ENCODE measurements at places on chromosomes 3 and 15.

GRCh38 chr15:61834076-61834697 lies 226.1 kb downstream of the VPS13C start:
- DNase-seq = peak; percentile 81

GRCh38 chr3:146142757-146143156 lies 18.2 kb downstream of the PLOD2 start:
- no peak for DNase-seq

DNA sequence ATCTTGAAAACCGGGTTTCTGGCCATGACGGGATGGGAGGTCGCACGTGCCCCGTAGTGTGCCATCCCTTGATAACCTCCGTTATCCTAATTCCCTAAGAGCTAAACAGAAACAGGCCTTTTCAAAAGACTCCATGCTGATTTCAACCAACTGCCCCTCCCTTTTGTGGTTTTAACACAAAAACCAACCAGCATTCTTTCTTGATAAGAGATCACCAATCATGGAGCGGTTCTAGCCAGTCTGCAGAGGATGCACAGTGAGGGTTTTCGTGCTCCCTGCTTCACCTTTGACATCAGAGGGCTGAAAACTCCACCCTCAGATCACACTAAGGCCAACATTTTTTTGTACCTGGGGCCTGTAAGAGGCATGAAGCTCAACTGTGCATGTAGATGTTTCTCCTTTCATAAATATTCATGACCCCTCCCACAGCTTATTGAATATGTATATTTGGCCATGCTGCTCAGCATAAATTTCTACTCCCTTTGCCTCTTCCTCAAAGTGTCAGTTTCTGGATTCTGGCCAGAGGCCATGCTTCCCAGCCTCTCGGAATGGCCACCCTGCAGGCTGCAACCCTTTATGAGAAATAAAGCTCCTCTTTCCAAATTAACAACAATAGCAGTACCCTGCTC lies 41.3 kb downstream of the FAM3D start:
- DNase-seq = no peak

DNA sequence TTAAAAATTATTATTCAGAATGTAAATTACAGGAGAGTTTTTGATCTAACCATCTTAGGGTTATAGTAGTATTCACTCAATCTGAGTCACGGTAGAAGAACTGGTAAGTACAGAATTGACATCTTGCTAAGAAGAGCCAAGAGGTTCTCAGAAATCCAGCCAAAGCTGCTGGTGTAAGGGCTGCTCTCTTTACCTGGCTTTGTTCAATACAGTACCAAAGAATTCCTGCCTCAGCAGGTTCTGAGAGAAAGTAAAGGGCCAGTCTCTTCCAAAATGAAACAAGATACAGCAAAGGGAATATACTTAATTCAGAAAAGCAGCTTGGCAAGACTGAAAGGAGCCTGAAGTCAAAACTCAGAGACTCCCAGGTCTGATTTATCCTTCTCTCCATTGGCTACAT lies 193.1 kb downstream of the TNIK start:
- DNase-seq = no peak

GRCh38 chr3:128550471-128551126 lies 57.6 kb upstream of the GATA2 start:
- DNase-seq = no peak

DNA sequence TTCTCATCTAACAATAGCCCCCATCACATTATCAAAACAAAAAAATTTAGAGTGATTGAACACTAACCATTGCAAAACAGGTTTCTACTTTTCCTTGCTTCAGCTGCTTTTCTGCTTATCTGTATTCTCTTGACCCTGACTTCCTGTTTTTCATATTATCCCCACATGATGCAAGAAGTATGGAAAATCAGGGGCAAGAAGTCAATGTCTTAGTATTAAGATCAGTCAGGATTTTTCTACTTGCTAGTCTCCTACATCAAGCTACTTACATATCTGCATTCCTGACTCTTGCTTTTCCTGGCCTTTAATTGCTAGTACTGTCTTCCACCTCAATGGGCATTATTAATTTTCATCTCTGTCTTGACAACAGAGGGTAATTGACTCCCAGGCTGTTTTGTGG lies 300.2 kb downstream of the OTOL1 start:
- DNase-seq = no peak

DNA sequence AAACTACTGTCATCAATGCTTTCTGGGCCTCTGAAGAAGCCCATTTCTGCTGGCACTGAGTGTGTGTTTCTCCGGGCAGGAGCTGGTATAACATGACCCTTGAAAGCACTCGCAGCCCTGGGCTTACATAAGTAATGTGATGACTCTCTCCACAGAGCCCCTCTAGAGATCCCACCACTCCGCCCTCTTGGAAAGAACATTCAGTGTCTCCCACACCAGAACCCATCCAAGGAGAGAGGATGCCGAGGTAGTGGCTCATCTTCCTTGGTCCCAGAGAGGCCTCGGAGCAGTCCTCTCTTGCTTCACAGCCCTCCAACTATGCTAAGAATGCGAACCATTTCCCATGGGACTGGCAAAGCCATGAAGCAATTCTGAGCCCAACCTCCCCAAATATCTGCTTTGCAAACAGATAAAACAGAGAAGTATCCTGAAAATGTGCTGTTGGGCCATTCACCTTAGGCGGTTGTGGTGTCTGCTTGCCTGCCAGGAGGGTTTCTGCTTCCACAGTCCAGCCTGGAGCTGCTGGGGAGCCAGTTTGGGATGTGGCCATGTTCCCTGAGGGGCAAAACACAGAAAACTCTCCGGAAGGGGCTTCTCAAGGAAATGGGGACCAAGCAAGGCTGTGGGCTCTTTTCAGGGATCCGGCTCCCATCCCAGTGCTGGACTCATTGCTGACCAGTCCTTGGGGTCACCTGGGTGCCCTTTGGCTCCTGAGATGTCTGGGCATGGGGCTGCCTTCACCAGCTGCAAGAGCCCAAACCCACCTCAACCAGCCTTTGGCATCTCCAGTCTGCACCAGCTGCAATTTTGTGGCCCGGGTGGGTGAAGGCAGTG lies 47.3 kb downstream of the AMOTL2 start:
- peak; percentile 51 for DNase-seq

DNA sequence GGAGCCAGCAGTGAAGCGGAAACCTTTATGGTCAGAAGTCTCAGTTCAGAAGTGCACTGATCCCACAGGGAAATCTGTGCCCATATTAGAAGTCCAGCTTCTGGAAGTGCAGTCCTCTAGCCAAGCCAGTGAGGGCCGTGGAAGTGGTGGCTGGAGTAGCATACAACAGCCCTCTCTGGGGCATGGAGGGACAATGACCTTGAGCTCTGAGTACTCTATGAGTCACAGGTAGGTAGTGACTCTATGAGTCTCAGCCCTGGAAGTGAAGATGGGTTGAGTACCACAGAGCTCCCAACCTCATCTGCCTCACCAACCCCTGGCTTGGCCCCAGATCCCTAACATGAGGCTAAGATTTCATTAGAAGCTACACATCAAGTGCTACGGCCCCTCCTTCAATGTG lies 205.9 kb upstream of the PPP2R3A start:
- no peak for DNase-seq

DNA sequence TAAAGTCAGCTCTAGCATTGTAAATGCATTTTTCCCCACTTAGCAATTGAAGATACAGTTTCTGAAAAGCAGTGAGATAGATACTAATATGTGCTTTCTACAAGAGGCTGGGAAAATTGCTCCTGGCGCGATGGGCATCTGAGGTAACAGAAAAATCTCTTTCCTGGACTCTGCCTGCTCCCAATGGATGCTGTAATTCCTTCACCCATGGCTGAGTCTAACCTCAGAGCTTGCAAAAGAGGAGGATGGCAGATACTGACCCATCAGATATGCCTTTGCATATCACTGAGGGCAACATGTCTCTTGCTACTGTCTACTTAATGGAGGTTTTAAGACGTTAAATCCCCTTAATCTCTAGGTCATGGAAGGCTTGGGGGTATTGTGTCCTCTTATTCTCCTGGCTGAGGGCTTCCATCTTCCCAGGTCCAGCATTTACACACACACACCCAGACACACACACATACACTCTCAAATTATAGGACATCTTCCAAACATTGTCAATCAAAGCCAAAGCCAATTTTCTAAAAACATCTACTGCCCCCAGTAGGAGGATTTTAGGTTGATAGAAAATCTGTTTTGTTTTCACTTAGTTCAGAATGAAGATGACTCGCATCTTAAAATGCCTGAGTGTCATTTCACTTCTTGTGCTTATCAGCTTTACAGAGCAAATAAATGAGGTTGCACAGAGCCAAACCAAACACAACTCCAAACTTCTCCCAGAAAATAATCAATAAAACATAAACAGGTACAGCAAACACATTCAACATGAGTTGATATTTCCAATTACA lies 2.4 kb downstream of the TRPM1 start:
- no peak for DNase-seq

DNA sequence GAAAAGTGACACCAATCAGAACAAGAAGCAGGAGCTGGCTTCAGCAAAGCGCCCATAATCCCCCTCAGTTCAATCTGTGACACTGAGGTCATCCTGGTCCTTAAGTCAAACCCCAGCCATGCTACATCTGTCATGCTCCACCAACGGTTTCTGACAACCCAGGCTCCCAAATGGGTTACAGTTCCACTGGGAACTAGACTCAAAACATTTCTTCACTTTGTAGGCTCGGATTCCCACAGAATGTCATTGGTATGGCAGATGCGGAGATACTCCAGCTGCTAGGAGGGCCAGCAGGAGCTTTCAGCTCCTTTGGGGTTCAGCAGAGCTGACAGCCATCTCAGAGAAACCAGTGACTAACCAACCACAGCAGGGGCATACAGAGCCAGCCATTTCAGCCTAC lies 48.9 kb downstream of the SUMF1 start:
- no peak for DNase-seq

DNA sequence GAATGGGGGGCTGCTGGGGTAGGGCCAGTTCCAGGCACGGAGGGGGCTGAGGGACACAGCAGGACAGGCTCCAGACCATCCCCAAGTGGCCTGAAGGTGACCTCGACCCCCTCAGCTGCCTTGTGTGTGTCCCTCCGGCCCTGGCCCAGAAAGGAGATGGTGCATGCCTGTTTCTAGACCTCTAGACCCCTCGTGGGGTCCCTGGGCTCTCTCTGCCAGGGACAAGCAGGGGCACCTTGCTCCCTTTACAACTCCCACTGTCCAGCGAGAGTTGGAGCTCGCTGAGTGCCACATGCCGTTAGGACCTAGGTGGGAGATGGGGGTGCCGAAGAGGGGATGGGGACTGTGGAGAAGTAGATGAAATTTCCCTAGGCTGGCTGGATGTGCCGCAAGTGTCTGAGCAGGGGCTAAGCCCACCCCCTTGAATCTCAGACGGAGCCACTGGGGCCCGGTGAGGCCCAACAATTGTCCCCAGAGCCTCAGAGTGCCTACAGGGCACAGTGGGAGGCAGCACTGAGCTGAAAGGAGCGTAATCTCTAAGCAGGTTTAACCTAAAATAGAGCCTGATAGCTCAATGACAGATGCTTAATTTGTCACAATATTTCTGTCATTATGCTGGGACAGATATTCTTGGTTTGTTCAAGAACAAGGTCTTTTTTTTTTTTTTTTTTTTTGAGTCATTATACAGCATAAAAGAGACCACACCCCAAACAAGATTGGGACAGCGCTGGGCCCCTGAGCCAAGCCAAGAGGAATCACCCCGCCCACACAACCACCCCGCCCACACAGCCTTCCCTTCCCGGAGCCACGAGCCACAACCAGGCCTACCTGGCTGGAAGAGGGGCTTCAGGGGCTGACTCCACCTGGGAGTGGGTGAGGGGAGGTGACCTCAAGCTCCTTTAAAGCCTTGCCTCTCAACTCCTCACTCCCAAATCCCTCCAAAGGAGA lies 23.6 kb upstream of the KLF13 start:
- DNase-seq = peak; percentile 37

DNA sequence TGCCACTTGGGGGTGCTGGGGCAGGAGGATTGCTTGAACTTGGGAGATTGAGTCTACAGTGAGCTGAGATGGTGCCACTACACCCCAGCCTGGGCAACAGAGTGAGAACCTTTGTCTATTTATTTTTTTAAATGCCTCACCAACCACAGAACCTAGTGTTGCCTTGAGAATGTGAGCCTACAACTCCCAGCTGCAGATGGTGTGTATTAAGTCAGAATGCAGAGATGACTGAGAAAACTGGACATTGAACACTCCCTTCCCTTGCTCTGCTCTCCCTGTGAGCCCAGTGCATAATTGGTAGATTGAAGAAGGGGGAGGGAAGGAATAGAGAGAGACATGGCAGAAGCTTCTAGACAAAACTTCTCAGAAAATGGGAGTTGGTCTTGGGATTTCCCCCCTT lies 53.5 kb downstream of the CCDC33 start:
- DNase-seq = no peak

DNA sequence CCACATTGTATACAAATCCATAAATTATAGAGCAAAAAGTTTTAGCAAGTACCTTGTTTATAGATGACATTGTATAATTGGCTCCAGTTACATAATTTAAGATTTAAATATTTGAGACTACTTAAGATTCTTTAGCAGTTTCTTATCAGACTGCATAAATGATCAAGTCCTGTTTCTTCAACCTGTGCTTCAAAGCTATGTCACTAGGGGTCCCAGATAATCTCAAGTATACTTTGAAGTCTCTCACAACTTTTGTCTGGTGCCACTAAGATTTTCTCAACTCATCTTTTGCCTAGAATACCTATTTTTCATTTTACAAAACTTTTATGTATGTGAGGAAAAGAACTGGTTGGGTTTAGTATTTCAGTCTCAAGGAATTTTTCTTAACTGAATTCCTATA lies 205.5 kb downstream of the STAG1 start:
- DNase-seq = no peak

- DNase-seq = no peak
Observed at GRCh38 chr15:80990955-80991354, 1.3 kb upstream of the MESD start.

- DNase-seq = no peak
Observed at GRCh38 chr15:68768321-68768720, 52.4 kb downstream of the ANP32A start.

DNA sequence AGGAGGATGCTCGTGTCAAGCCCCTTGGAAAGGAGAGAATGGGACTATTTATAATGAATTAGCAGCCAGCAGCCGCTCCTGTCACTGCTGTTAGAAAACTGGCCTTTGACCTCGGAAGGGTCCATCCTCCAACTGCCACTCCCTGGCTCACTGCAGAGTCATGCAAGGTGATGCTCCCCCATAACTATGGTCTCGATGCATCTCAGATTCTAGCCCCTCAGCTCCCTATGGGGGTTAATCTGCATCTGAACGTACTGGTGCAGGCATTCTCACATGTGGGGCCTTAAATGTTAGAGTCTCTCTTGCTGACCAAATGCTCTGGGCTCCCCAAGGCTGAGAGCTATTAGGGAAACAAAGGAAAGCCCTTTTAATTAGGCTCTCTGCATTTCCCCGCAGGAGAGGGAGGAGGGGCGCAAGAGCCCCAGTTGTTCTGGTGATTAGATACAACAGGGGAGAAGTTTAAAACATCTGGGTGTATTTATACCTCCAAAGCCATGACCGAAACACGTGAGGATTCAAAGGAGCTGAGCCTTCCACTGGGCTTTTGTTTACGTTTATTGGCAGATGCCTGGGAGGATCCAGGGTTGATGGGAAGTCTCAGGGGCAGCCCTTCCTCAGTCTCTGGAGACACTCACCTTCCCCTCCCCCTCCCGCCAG lies 182.5 kb downstream of the OPA1 start:
- DNase-seq = no peak

- no peak for DNase-seq
Observed at GRCh38 chr3:120244834-120245225, 40.2 kb downstream of the GPR156 start.

GRCh38 chr3:124064050-124064449 lies 72.1 kb upstream of the ROPN1 start:
- DNase-seq = no peak

- no peak for DNase-seq
Observed at GRCh38 chr3:122024800-122025199, 2.8 kb upstream of the ILDR1 start.
